NCI-H2029 treated with DMSO at 0.1 percent for 48 hours (cell line): ENCODE measurements at places on chromosomes 7 and 10.

- DNase-seq, result no peak
These were observed 88.6 kb downstream of the NRG3 start for GRCh38 chr10:81963606-81964005.

- peak; percentile 51 for DNase-seq
These were observed 11.9 kb upstream of the LMOD2 start for GRCh38 chr7:123643495-123644441.

DNA sequence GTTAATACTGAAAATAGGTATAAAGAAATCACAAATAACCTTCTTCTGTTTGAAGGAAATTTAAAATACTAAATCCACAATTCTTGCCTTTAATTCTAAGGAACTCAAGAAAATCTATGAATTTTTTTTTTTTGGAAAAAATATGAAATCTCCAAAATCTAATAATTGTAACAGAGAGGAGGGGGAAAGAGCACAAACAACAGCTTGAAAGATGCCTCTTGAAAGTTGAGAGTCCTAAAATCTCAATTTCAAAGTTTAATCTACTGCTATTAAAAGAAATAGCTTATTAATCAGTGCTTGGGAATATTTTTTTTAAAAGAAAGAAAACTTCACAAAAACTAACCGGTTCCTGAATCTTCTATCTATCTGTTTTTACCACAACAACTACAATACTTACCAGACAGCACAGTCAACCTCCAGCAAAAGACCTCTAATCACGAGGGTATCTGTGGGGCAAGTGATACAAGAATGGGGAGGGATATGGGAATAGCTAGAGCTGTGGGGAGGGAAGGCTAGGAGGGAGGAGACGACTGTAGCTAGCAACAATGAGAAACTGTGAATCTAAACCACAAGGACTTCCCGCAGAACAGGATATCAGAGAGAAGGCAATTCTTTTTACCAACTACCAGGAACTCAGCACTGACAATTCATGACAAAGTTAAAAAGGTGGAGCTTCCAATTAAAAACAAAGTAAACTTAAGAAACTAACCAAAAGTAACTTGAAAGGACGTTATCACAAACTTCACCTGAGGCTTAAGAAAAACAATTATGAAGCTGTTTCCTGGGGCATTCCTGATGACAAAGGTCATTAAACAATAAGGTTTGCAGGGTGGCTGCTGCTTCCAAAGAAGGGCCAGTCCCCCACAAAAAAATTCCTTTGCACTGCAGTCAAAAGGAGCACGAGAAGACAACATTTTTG lies at the start of gene USP54:
TSS of gene USP54 (minus strand) at position 462 of the 919 bp plus-strand sequence. CDS start 15,684 bp downstream, outside the sequence.
- DNase-seq, result no peak

DNA sequence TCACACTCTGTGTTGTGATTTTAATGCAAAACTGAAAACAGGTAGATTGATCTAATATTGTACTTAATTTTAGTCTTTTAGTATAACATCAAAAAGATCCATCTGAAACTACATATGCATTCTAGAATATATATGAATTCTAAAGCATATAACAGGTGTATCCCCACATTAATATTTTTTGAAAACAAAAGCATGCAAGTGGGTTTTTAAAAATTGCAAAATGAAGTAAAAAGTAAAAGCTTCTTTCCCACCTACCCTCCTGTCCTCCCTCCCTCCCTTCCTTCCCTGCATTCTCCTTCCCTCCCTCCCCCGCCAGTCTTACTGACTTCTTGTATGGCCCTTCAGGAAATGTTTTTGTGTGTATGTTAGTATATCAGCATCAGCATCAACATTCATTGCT lies 14.6 kb upstream of the STMP1 start:
- DNase-seq, result no peak
